ENCODE measurements at places on chromosomes 2 and 18.

DNA sequence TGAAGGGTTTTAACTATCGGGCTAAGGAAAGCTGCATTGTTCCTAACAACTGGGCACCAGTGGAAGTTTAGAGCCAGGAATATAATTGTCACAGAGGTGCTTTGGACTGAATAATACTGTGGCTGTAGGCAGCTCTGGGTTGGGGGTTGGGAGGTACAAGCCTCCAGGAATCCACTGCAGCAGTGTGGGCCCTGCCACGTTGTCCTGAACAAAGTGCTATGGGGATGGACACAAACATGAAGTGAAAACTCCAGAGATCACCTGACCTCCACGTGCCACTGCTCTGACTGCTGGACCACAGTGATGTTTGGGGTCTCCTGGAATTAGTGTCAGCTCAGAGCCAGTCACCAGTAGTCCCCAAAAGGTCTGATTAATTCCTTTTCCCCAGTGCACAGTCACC lies 110.9 kb downstream of the BCL2 start:
- no peak for DNase-seq

DNA sequence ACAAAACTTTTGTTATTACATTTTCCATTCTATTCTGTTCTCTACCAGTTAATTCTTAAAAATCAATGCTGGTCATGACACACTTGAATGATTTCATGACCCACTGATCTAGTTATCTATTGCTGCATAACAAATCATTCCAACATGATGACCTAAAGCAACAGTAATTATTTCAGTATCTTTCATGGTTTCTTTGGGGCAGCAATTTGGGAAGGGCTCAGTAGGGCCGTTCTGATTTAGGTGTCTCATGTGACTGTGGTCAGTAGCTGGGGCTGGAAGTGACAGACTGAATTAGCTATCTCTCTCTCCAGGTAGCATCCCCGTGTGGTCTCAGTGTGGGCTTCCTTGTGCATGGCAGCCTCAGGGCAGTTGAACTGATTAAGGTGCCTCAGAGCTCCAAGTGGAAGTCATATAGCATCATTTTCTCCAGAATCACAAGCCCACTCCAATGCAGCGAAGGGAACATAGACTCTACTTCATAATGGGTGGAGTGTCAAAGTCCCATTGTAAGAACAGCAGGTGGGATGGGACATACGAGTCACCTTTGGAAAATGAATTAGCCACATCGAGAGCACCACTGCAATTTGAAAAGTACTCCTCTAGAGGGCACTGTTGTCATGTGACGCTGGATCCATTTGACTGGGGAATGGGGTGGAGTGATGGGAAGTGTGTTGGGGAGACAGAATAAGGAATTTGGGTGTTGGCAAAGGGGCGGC lies 39.1 kb upstream of the FAM136A start:
- DNase-seq: peak; percentile 26

DNA sequence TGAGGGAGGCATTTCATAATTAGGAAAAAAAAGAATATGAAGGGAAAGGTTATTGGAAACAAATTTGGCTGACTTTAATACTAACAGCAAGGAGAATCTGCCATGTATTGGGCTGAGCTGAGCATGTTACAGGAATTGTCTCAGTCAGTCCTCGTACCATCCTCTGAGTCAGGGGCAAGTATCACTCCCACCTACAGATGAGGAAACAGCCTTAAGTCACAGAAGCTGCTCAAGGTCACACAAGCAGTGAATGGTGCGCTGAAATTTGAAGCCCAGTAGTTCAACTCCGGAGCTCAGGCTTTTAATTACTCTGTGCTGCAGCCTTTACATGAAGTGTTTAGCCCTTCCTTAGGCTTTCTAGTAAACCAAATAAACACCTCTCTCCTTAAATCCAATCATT lies 17.3 kb downstream of the PROKR1 start:
- DNase-seq: no peak

DNA sequence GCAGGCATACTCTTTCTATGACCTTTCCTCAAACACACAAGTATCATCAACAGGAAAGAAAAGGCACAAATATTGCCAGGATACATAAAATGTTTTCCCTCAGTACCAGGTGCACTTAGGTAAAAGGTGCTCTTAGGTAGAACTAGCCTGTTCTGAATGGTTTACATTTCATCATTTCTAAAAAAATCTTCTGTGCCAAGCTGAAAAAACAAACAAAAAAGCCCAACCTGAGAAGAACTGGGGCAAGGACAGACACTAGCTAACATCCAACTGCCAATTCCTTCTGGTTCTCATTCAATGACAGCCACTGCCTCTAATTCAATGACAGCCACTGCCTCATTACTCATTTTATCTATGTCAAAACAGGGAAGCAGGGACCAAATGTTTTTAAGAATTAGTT lies 68.5 kb downstream of the SPIRE1 start:
- DNase-seq: no peak

GRCh38 chr2:188813315-188813714 lies 160.9 kb upstream of the COL3A1 start:
- DNase-seq: peak; percentile 38

DNA sequence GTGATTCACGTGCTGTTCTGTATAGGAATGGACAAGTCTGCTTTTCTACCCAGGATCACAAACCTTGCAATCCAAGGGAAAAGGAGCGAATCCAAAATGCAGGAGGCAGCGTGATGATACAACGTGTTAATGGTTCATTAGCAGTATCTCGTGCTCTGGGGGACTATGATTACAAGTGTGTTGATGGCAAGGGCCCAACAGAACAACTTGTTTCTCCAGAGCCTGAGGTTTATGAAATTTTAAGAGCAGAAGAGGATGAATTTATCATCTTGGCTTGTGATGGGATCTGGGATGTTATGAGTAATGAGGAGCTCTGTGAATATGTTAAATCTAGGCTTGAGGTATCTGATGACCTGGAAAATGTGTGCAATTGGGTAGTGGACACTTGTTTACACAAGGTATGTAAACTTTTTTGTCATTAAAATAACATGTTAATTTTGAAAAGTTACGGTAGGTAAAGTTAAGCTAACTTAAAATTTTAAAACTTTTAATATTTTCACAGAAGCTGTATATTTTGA lies 33.0 kb downstream of the PPM1B start:
- DNase-seq: no peak

GRCh38 chr2:119659601-119660342 lies 19.2 kb upstream of the TMEM177 start:
- no peak for DNase-seq

- no peak for DNase-seq
These were observed 10.9 kb downstream of the IMPA2 start for GRCh38 chr18:11992096-11992790.

DNA sequence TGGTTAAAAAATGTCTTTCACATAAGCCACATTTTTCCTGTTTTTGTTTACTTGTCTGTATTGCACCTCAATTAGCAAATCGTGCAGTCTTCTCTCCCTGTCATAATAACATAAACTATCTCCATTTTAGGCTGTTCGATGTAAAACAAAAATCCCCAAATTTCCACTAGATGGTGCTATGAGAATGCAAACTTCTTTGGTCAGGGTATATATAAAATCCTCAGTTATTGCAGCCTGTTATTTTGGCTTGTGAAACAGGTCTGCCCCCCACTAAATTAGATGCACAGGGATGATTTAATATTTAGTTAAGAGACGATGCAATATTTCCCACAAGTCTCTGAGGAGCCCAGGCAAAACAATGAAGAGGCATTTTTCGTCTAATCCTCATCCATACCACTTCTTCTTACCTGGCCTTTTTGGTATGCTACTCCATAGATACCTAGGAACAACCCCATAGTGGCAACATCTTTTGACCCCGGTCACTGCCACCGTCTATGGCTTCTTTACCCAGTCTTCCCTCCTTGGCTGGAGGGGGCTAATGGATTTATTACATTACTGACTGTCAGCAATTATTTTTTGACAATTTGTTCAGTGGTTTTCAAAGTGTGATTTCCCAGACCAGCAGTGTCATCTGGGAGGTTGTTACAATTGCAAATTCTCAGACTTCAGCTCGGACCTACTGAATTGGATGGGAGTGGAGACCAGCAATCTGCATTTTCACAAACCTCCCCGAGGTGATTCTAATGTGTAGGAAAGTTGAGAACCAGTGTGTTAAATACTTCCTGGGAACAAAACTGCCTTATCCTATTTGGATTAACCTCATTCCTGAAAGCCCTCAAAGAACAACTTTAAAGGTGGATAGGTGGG lies 117.4 kb upstream of the CWC22 start:
- DNase-seq: peak; percentile 4

DNA sequence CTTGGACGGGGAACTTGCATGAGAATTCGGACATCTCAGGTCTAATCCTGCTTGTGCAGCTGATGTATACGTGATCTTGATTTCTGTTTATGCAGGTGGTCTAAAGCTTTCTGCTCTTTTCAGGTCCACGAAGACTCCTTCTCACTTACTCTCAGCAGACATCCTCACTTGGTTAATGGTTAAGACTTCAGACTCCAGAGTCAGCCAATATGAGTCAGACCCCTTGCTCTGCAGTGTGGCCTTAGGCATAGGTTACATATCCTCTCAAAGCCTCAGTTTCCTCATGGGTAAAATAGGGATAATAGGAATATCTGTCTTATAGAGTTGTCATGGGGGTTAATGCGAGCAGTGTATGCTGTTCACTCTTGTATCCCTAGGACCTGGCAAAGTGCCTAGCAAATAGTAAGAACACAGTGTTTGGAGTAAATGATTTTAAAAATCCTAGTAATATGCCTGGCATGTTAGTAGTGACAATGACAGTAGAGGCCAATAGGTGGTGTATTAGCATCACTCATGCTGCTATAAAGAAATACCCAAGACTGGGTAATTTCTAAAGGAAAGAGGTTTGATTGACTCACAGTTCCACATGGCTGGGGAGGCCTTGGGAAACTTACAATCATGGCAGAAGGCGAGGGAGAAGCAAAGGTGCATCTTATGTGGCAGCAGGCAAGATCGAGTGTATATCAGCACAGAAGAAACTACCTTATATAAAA lies 42.3 kb downstream of the XRCC5 start:
- DNase-seq: no peak

- peak; percentile 17 for DNase-seq
These were observed 793.2 kb downstream of the SUCLG1 start for GRCh38 chr2:83665894-83666293.

DNA sequence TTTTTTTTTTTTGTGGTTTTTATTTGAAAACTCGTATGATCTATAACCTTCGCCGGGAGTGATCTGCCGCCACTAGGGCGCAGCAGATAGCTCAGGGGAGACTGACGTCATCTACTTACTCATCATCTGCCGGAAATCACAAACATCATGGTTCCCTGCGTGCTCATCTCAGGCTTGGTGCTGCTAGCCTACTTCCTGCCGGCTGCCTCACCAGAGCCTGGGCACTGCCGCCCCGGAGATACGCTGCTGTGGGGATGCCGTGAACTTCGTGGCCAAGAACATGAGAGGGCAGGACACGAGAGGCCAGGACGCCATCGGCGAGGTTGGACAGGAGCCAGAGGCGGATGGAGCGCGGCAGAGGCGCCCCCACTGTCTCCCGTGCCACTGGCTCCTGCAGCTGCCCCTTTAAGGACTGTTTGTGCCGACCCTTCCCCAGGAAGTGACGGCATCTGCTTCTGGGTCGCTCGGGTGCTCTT lies 68.8 kb downstream of the DOK6 start:
- DNase-seq: no peak

- DNase-seq: no peak
These were observed 41.2 kb upstream of the GCFC2 start for GRCh38 chr2:75751824-75752468.
